ENCODE measurements at places on chromosomes 3 and 15. TPM values are rescaled to one million over a fixed set of nuclear protein-coding genes. Genes with fewer than 3 reads are reported as not detected.

GRCh38 chr15:63575312-63575711 is 21.9 kb upstream of the FBXL22 start:
- DNase-seq: no peak

DNA sequence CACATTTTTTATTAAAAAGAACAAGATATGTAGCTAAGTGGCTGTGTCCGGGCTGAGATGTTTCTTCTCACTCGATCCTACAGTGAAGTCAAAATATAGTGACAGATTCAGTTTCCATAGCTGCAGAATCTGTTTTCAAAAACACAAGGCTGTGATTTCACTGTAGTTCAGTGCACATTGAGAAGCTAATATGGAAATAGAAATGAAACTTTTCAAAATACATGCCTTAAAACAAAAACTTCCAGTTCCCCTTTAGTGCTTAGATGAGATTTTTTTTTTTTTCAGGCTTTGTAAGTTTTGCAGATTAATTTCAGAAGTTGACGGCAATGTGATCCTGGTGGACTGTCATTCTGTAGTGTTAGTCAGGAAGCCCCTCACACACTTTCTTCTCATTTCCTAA is 23.8 kb upstream of the TRAK1 start:
- no peak for DNase-seq

- peak; percentile 78 for DNase-seq
Observed at GRCh38 chr3:187958432-187959003, 195.4 kb upstream of the LPP start.

DNA sequence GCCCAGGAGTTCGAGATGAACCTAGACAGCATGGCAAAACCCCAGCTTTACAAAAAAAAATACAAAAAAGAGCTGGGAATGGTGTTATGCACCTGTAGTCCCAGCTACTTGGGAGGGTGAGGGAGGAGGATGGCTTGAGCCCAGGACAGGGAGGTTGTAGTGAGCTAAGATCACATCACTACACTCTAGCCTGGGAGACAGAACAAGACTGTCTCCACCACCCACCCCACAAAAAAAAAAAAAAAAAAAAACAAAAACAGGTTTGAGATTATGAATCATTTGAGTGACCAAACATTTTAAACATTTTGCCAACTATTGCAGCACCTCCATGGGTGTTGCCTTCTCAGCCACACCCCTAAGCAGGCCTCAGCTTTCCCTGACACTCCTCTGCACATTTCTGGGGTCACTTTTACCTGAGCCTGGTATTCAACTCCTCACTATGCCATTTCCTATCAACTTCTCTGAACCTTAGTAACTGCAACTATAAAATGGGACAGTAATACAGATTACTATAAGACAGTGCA is 41.8 kb downstream of the IL5RA start:
- no peak for DNase-seq

SUCLG2 gene
- 99.2 TPM for total RNA-seq

CELSR3 gene
- total RNA-seq: 0.38 TPM

MAGEL2 gene
- total RNA-seq: not detected

PAQR5 gene
- 1.1 TPM for total RNA-seq

Data from Right ventricle myocardium inferior (tissue), 1 donor.